ENCODE measurements at places on chromosomes 13 and 19.

GRCh38 chr13:21089830-21090229 lies 28.4 kb upstream of the LATS2 start:
- DNase-seq = no peak

GRCh38 chr13:112069061-112069844 lies 2.3 kb downstream of the SOX1 start:
- no peak for DNase-seq

DNA sequence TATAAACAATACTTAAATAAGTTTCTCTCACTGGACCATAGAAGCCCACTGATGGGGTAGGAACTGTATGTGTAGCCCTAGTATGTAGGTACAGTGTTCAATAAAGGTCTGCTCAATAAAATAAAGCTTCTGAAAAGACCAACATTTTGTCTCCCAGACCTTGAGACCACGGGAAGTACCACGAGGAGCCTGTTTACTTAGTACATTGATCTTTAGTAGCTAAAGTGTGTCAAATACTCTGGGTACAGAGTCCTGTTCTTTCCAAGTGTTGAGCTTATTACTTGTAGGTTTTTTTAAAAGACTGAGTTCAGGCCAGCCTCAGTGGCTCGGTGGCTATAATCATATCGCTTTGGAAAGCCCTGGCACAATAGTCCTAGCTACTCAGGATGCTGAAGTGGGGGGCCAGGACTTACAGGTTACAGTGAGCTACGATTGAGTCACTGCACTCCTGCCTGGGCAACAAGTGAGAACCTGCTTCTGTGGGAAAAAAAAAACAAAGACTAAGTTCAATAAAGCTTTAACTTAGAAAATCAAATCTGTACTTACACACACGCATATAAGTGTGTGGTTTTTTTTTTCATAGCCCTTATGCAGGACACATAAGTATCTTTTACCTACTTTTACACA lies 3.4 kb downstream of the MTRF1 start:
- DNase-seq = no peak

GRCh38 chr19:24046550-24046949 lies 40.4 kb upstream of the ZNF254 start:
- DNase-seq = no peak

GRCh38 chr13:45086484-45086883 lies 33.8 kb upstream of the GTF2F2 start:
- no peak for DNase-seq

- no peak for DNase-seq
Observed at GRCh38 chr13:20190481-20191310, 2.0 kb downstream of the GJB2 start.

GRCh38 chr13:58977085-58977484 lies 1186.6 kb downstream of the DIAPH3 start:
- no peak for DNase-seq

All from activated CD4-positive, alpha-beta memory T cell treated with anti-CD3 and anti-CD28 coated beads for 36 hours (primary cell).